Gastrocnemius medialis (tissue), 4 donors: ENCODE measurements at places on chromosomes 16 and 17.

DNA sequence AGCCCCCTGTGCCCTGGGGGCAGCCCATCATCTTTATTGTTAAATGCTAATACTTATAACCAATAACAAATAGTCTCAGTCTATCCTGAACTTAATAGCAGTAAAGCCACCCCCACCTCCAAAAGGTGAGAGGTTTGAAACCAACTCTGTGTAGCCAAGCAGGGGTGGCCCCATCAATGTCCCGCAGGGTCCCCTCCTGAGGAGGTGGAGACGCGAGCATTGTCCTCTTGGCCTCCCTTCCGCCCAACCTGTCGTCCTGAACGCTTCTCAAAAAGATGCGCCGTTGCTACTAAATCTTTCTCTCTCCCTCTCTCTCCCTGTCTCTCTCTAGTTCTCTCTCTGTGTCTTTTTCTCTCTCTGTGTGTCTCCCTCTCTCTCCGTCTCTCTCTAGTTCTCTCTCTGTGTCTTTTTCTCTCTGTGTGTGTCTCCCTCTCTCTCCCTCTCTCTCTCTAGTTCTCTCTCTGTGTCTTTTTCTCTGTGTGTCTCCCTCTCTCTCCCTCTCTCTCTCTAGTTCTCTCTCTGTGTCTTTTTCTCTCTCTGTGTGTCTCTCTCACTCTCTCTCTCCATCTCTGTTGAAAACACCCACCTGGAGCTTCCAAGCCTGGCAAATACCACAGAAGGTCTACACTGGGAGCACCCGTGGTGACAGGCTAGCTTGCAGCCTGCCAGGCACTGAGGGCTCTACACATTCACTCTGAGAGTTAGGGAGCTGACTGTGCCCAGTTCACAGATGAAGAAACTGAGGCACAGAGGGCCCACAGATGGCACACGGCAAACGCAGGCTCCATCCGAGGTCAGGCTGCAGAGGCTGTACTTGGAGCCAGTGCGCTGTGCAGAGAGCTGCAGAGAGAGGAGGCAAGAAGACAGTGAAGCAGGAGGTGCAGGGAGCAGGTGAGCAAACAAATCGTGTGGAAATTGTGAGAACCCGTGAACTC is 185.9 kb downstream of the C16orf95 start:
- no peak overlapping the region for H3K27ac ChIP-seq
- no peak for DNase-seq
- H3K27me3 ChIP-seq, result peaks cover 11% of the 10 kb centered on the region

GRCh38 chr16:22356930-22357634 is 17.3 kb downstream of the CDR2 start:
- no peak for DNase-seq
- no peak overlapping the region for H3K27ac ChIP-seq
- no peak overlapping the region for H3K4me3 ChIP-seq
- no peaks in the 10 kb centered on the region for H3K4me1 ChIP-seq

DNA sequence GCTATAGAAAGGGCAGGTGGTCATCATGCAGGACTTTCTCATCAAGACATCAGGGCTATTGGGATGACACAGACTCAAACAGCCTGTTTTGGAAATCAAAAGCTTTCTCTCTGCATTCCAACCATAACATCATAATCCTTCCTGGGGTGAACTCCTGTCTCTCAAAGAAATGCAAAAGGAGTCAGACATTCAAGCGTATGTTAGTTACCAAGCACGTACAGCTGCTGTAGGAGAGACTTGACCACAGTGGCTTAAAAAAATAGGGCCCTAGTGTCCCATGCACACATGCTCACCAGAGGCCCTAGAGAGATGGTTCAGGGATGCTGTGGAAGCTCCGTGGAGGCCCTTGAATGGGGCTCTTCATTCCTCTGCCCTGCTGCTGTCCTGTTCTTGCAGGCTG is 24.6 kb upstream of the FOXF1 start:
- no peak overlapping the region for H3K27ac ChIP-seq
- peaks cover 48% of the 10 kb centered on the region for H3K27me3 ChIP-seq
- H3K4me1 ChIP-seq, result no peaks in the 10 kb centered on the region
- no peak overlapping the region for H3K4me3 ChIP-seq
- no peaks in the 10 kb centered on the region for H3K36me3 ChIP-seq

DNA sequence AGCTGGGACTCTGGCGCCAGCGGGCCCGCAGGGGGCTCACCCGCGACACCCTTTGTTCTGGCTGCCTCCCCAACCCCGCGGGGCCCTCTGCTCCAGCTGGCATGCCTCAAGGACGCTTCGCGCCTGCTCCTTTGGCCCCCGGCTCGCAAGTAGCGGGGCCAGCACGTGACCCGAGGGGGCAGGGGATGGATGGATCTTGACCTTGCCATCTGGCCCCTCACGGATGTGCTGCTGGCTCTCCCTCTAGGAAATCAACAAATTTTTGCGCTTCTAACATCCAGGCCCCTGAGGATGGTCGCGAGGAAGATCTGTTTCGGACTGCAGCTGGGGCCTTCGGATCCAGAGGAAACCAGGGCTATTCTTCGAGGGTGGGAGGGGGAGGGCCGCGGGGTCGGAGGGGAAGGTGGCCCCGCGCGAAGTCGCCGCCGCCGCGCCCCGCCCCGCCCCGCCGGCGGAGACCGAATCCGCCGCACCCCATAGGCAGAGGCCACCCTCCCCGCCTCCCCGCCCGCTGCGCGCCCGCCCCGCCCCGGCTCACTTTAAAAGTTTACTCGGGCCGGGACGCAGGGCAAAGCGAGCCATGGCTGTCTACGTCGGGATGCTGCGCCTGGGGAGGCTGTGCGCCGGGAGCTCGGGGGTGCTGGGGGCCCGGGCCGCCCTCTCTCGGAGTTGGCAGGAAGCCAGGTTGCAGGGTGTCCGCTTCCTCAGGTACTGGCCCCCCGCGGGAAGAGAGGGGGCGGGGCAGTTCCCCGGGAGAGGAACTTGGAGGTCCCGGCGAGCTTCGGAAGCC is at the start of gene ACSF2:
Gene ACSF2, plus strand, starts transcription at position 537 of the 790 bp plus-strand sequence. Its CDS starts 44 bp downstream, at position 581.
- peak within 1 kb of the TSS; percentile 96 for H3K27ac ChIP-seq
- peak; percentile 77 for DNase-seq
- no peaks in the 10 kb centered on the region for H3K36me3 ChIP-seq
- peak within 1 kb of the TSS; percentile 94 for H3K4me3 ChIP-seq

- no peaks in the 10 kb centered on the region for H3K27me3 ChIP-seq
- no peaks in the 10 kb centered on the region for H3K36me3 ChIP-seq
- no peaks in the 10 kb centered on the region for H3K4me1 ChIP-seq
- no peak overlapping the region for H3K27ac ChIP-seq
- DNase-seq, result no peak
Measured at GRCh38 chr16:81483064-81483969, 38.7 kb downstream of the CMIP start.

DNA sequence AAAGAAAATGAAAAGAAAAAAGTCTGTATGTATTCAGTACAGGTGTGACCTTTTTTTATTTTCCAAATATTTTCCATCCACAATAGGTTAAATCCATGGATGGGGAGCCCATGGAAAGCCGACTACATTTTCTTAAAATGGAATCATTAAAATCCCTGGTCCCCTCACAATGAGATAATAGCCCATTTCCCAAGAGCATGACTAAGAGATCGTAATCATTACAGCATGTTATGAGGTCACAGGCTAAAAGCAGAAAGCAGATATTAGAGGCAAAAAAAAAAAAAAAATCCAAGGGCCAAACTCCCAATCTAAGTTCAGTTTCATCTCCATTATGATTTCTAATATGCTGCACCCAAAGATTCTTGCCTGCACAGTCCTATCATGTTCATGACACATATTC is 44.7 kb downstream of the CYTH1 start:
- H3K36me3 ChIP-seq, result no peaks in the 10 kb centered on the region
- DNase-seq, result no peak
- H3K27ac ChIP-seq, result peak overlapping the region; percentile 87
- H3K4me3 ChIP-seq, result peak overlapping the region; percentile 58

DNA sequence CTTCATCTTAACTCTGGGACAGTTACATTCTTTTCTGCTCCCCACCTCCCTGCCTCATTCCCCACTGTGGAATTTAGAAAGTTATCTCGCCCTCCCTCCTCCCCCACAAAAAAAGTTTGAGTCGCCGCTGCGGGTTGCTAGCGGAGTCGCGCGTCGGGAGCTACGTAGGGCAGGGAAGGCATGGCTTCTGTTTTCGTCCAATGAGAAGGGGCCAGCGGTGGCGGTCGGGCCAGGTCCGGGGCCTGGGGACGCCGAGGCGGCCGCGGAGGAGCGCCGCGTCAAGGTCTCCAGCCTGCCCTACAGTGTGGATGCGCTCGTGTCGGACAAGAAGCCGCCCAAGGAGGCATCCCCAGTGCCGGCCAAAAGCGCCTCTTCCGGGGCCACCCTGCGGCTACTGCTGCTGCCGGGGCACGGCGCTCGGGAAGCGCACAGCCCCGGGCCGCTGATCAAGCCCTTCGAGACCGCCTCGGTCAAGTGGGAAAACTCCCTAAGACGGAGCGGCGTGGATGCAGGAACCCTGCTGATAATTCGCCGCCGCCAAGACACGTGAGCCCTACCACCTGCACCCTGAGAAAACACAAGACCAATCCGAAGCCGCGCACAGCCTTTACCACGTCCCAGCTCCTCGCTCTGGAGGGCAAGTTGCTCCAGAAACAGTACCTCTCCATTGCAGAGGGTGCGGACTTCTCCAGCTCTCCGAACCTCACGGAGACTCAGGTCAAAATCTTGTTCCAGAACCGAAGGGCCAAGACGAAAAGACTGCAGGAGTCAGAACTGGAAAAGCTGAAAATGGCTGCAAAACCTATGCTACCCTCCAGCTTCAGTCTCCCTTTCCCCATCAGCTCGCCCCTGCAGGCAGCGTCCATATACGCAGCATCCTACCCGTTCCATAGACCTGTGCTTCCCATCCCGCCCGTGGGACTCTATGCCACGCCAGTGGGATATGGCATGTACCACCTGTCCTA is 8.9 kb downstream of the OR4D1 start:
- peaks cover 39% of the 10 kb centered on the region for H3K27me3 ChIP-seq
- H3K36me3 ChIP-seq, result no peaks in the 10 kb centered on the region
- DNase-seq, result no peak
- H3K4me3 ChIP-seq, result peak overlapping the region; percentile 52

DNA sequence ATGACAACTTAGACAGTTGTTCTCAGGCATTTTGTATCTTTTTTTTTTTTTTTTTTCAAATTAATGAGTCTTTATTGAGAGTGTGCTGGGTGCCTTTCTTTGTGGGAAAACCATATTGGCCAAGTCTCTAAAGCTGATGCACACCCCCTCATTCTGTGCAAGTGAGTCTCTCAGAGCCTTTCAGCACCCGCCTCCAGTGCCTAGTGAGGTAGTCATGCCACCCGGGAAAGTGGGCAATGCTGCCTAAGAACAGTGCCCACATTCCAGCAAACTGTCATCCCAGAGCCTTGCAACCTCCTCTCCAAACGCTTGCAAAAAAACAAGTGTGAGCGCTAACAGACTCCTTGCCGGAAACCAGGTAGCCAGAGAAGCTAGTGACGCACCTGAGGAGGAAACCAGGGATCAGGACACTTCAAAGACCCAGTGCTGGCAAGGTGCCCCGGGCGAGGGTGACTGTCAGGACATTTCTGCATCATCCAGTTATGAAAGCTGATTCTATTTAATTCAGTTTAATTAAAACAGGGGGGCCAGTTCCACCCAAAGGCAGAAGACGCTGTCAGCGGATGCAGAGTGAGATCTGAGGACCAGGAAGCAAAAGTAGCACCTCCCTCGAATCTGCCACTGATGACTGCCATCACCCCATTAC is 34.9 kb downstream of the SMARCE1 start:
- no peaks in the 10 kb centered on the region for H3K36me3 ChIP-seq
- H3K27ac ChIP-seq, result no peak overlapping the region
- H3K27me3 ChIP-seq, result peaks cover 21% of the 10 kb centered on the region
- DNase-seq, result no peak

DNA sequence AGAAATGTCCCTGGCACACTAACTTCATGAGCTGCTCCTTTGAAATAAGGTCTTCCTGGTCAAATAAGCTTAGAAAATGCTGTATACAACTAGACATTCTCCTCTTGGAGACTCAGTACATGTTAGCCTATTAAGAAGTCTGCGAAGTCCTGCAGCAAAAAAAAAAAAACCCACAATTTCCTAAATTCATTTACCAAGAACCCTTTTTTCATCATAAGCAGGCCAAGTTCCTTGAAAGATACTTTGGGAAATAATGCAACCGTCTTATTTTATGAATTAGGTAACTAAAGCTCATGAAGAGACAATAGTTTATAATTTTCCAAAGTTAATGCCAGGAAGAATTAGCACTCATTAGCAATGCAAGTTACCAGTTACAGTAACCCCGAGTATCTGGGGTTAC is 49.0 kb upstream of the HAS3 start:
- DNase-seq, result no peak
- no peaks in the 10 kb centered on the region for H3K27me3 ChIP-seq
- no peak overlapping the region for H3K4me3 ChIP-seq
- no peaks in the 10 kb centered on the region for H3K36me3 ChIP-seq
- no peak overlapping the region for H3K27ac ChIP-seq
